ENCODE measurements at places on chromosomes 7 and 10.
A peak's percentile ranks its signal among the peaks of the same experiment; 100 is the strongest.

DNA sequence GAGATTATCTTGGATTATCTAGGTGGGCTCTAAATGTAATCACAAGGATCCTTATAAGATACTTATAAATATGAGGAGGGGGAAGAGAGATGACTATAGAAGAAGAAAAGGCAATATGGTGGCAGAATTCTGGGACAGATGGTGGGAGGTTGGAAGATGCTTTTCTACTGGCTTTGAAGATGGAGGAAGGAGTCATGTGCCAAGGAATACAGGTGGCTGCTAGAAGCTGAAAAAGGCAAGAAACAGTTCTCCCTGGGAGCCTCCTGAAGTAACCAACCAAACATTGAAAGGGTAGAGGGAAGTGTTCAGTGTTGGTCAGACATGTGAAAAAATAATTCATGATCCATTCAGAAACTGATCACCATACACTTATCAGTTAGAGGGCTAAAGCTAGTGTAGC lies 213.3 kb downstream of the WDR11 start:
- DNase-seq = no peak

GRCh38 chr10:104076743-104077160 lies 8.9 kb downstream of the COL17A1 start:
- DNase-seq = no peak

DNA sequence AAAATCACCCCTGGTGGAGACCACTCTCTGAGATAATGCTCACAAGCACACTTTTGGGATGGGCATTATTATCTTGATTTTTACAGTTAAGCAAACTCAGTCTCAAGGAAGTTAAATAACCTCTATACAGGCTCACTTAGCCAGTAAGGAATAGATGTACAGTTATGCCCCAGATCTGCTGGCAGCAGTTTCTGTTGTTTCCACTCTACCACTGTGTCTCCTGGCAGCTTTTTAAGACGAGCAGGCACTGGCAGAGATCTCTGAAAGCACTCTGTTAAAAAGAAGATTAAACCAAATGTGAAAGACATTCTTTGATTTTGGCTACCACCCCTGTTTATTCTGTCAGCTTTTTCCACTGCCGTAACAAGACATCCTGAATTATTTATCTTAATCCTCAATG lies 73.2 kb downstream of the SRI start:
- no peak for DNase-seq

- DNase-seq = no peak
These were observed 2.0 kb downstream of the INSIG1 start for GRCh38 chr7:155299535-155300202.

GRCh38 chr7:3579638-3580219 lies 278.7 kb downstream of the SDK1 start:
- no peak for DNase-seq

DNA sequence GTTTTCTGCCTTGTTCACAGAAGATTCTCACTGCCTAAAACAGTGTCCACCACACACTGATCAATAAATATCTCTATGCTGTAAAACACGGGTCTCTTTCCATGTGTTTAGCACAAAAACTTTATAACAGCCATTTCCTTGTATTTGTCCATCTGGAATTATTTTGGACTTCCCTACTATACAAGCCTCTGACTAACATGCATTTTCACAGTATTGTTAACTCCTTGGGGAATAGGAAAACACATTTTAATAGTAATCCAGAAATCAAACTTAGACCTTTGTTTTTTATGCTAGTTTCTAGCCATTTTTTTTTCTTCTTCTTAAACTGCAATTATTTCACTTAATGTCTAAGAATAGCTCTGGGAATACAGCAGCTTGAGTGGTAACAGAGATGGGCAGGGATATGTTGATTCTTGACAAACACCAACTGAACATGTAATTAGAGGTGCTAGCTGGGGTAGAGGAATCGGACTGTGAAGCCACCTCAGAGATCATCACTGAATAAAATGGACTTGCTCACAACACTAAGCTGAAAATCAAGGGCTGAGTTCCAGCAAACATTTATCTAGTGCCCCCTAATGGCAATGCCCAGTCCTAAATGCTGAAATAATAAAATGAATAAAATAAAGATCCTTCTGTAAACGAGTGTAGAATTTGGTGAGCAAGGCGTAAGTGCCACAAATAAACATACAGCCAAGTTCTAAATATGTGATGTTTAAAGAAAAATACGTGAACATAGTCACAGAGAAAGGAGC lies 593.1 kb downstream of the SORCS1 start:
- no peak for DNase-seq

DNA sequence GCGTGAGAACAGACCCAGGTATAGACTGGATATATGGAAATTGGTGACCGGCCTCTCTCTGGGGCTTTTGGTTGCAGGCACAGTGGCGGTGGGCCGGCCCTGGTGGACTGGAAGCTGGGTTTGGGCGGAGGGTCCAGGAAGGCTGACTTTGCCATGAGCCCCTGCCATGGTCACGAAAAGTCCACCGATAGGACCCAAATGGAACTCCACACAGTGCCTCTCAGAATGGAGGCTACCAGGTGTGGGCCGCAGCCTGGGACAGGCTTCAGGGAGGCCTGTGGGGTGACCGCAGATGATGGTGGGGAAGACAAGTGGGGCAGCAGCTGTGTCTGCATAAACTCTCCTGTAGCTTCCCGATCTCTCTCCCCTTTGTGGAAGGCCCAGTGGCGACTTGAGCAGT lies 123.2 kb downstream of the DNAJB6 start:
- DNase-seq = no peak

DNA sequence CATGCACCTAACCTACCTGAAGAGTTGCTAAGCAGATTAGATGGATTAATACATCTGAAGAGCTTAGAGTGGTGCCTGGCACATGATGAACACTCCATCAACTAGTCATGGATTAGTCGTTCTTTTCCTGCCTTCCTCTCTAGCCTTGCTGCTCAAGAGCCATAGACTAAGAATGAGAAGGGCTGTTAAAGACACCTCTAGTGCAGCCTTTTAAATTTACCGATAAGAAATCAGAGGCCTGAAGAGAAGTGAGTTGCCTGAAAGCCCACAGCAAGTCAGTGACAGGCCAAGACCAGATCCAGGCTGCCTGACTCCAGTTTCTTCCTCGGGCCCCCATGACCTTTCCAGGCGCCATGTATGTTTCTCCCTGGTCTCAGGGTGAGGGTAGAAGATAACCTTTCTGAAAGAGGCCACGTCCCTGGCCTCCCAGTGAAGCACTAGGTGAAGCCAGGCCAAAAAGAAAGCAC lies 6.5 kb downstream of the TSPAN15 start:
- no peak for DNase-seq

DNA sequence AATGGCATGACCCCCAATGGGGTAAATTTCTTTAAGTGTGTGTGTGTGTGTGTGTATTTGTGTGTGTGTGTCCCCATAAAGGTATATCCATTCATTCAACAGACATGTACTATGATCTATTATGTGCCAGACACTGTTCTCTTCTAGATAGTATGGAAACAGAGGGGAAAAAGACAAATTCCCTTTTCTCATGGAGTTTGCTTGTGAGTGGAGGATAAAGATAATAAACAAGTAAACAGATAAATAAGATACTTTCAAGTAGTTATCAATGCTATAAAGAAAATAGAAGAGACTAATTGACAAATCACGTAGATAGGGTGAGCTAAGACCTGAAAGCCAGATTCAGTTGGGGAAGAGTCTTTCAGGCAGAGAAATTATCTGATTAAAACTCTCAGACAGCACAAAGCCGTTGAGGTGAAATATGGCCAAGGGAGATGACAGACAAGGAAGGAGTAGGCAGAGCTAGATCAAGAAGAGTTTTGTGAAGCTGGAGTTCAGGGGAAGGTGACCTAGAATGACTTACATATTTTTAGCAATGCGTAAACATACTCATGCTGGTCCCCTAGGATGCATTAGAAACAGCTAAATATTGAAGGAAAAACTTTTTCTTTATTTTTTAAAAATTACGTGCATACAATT lies 45.2 kb upstream of the DMTF1 start:
- no peak for DNase-seq

DNA sequence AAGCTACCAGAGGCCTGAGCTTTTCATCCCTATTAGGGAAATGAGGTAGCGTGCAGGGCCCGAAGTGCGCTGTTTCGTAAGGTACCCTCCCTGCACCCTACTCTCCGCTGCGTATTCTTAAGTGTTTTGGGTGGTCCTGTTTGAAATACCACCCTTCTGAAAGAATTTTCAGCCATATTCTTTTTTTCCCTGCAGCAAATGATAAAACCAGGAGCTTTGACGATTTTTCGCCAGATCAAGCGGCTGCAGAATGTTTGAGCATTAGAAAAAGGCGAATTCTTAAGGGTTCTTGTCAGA lies 1.2 kb downstream of the RSBN1L start:
- peak; percentile 50 for DNase-seq

DNA sequence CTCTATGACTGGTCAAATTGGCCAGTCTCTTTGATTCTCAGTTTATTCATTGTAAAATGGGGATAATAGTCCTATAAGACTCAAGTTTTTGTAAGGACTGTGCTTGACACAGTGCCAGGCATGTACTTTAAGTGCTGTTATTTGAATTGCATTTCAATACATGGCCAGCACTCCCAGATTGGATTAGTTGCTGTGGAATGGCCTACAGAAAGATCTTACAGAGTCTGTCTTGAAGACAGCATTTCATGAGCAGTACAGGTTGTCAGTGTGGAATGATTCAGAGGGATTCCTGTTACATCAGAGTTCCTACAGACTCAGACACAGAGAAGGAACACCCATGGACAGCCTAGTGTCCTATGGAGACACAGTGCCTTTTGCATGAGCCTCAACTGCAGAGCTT lies 238.1 kb upstream of the BMPER start:
- DNase-seq = no peak

- DNase-seq = no peak
These were observed 14.8 kb upstream of the FHIP2A start for GRCh38 chr10:114806562-114807391.

DNA sequence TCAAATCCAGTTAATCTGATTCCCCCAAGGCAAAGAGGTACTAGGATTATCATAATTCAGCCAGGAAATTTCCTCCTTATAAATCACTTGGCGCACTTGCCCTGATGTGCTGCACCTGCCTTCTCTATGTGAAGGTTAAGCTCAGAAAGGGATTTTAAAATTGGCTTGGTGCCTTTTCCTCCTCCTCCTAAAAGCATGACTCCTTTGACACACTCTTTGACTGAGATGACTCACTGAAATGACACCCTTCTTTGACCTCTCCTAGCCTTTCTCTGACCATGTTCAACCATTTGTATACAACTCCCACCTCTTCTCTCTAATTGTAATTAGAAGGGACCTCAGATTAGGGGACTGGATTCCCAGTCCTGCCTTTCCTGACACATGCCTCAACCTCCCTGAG lies 46.5 kb downstream of the ABLIM1 start:
- no peak for DNase-seq

- no peak for DNase-seq
These were observed 34.3 kb downstream of the SGPL1 start for GRCh38 chr10:70850097-70850496.

- no peak for DNase-seq
These were observed 164.3 kb upstream of the SVIL start for GRCh38 chr10:29798921-29799690.

DNA sequence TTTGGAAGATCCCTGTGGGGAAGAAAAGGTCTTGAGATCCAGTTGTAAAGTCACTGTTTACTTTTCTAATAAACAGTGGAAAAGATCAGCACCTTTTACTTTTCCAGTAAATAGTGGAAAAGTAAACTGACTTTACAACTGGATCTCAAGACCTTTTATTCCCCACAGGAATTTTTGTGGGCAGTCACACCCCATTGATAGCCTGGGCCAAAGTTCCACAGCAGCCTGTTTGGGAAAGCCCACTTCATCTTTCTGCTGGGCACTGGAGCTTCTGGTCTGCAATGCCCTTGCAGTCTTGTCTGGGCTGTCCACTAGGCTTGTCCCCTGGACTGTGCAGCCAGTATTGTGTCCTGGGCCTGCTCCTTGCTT lies 50.2 kb downstream of the ADCY1 start:
- DNase-seq = no peak

DNA sequence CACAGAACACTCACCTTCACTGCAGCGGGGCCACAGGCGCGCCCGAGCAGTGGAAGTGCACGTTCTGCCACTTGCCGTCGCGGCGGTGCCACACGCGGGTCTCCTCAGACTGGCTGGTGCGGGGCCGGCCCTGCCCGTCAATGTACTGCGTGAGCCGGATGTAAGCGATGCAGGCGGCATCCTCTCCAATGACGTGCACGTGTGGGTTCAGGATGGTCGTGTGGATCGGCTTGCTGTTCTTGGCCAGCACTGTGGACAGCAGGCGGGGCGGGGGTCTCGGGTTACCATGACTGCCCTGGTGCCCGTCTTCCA lies 19.2 kb downstream of the YKT6 start:
- no peak for DNase-seq

DNA sequence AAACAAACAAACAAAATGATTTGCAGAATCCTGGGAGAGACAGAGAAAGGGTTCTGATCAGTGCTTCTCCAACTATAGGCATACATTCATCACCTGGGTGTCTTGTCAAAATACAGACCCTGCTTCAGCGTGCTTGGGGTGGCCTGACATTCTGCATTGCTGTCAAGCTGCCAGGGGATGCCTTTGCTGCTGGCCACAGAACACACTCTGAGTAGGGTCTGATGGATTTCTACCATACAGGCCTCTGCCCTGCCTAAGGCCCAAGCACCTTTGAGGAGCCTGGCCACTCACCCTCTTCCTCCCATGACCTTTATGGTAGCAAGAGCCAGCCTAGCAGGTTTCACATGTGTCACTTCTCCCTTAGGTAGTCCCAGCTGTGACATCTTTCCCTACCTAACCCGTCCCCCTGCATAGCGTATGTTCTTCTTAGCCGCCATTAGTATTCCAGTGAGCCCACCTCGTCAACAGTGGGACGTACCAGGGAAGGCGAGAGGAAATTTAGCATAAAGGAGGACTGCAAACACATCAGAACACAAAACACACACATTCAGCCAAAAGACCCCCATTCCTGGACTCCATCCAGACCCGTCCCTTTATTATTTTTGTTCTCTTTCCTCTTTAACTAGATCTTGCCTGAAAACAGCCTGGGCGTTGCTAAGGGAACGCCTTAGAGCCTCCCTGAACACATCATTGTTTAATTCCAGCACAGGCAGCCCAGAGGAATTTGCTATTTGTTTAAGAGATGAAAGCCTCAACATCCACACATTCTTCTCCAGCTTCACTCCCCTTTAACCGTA lies 43.9 kb upstream of the PODXL start:
- DNase-seq = no peak

GRCh38 chr10:91073286-91073979 lies 147.0 kb upstream of the PCGF5 start:
- no peak for DNase-seq

DNA sequence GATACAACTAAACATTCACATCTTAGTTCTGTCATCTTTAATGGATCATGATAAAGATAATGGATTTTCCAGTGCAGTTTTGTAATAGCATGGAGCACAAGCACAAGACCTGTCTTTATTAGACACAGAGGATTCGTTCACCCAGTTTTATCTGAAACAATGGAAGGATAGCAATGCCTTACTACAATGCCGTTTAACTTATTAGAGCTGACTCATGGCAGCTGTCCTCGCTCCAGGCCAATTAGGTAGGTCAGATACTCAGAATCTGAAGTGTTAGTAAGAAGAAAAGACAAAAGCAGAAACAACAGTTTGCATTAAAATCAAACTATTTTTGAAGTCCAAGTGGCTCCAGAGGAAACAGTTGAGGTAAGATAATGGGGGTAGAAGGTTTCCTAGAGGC lies 12.8 kb downstream of the OR13A1 start:
- DNase-seq = no peak

Measured in GF-D8 (cell line).